ENCODE measurements at places on chromosomes 3 and 15. TPM values are rescaled to one million over a fixed set of nuclear protein-coding genes. Genes with fewer than 3 reads are reported as not detected.

DNA sequence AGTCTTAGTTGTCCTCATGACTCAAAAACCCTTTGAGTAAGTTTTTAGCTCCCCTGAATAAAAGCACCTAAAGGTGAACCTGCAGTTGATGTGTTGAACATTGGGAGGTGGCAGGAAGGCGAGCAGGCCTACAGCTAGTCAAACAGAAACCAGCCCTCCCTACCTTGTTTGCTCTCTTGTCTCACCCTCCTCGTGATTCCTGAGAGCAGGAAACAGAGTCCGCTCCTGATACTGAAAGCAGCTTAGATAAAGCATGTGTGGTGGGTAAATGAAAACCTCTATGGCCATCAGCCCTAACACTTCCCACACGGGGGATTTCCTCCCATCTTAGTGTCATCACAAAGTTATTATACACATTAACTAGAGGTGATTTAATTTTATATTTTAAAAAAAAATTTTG, 21.8 kb upstream of the CLDN18 start:
- no peak for DNase-seq

- no peak for DNase-seq
These were observed 96.8 kb upstream of the ROBO2 start for GRCh38 chr3:76943058-76943457.

- DNase-seq, result no peak
These were observed 24.4 kb downstream of the MORC1 start for GRCh38 chr3:109093561-109093960.

The C3orf22 gene
- not detected for polyA plus RNA-seq
